Activated CD8-positive, alpha-beta memory T cell treated with anti-CD3 and anti-CD28 coated beads, Interleukin-2, amount 50 U/mL, for 48 hours (primary cell): ENCODE measurements at places on chromosomes 12 and 14.

- no peak for DNase-seq
These were observed 37.8 kb upstream of the NUAK1 start for GRCh38 chr12:106176560-106176959.

DNA sequence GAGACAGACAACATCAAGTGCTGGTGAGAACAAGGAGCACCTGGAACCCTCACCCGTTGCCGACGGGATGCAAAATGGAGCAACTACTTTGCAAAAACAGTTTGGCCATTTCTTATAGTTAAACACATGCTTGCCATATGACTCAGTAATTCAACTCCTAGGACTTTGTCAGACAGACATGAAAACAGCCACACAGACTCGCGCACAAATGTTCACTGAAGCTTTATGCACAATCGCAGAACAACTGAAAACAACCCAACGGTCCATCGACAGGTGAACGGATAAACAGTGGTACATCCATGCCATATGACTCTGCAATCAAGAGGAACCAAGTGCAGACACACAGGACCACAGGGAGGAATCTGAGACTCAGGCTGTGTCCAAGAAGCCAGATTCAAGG, 30.8 kb downstream of the NCOR2 start:
- no peak for DNase-seq

DNA sequence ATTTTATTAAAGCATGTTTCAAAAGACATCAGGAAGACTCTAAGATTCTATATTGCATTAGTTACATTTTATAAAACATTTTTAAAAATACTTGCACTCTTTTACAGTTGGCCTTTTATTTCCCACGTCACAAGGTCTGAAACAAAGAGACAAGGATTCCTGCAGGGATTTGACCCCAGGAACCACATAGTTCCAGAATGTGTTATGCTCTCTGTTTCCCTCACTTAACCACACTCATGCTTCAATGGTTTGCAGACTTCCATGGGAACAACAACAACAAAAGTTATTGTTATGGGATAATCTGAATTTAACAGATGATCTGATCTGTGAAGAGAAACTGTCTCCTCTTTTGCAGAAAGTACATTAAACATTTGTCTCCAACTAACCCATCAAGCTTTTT, 104.3 kb upstream of the PPFIA2 start:
- DNase-seq = no peak

- no peak for DNase-seq
These were observed 167.9 kb downstream of the DICER1 start for GRCh38 chr14:94989417-94989816.

- DNase-seq = no peak
These were observed 39.1 kb upstream of the CCDC63 start for GRCh38 chr12:110807640-110808039.

- no peak for DNase-seq
These were observed 57.7 kb downstream of the WNK1 start for GRCh38 chr12:810116-810515.

- no peak for DNase-seq
These were observed 12.2 kb downstream of the GPR84 start for GRCh38 chr12:54352022-54352531.

- DNase-seq = no peak
These were observed 47.2 kb downstream of the TESPA1 start for GRCh38 chr12:54937376-54937775.

DNA sequence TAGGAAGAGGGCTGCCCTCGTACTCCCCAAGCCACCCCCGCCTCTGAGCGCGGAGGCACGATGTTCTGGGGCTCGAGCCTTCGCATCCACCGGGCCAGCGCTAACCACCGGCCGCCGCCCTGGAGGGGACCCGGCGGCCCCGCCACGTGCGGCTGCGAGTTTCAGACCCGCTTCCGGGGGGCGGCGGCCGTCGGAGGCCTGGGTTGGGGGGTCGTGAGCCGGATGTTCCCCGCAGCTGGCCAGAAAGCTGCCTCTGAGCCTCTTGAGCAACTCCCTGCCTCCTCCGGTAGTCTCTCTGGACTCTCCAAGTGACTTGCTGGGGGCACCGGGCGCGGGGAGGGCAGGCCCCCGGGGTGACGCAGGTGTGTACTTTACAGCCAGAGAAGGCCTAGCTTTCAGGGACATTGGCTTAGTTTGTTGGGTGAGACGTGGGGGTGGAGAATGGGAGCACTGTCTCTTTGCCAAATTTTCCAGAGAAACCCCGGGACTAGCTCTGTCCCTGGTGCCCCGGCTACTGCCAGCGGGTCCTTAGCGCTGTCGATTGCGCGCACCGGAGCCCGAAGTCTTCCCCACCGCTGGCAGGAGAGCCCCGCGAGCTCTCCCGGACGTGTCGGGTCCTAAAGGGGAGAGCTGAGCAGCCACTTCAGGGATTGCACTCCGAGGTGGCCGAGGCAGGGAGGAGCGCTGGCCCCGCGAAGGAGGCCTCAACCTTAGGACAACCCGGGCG, 15.6 kb downstream of the OTX2 start:
- DNase-seq = no peak

- no peak for DNase-seq
These were observed 15.8 kb downstream of the ITPR2 start for GRCh38 chr12:26817183-26817591.

GRCh38 chr14:33377596-33378390, 439.1 kb downstream of the NPAS3 start:
- no peak for DNase-seq

GRCh38 chr14:91387951-91388381, 29.7 kb downstream of the CCDC88C start:
- DNase-seq = no peak

DNA sequence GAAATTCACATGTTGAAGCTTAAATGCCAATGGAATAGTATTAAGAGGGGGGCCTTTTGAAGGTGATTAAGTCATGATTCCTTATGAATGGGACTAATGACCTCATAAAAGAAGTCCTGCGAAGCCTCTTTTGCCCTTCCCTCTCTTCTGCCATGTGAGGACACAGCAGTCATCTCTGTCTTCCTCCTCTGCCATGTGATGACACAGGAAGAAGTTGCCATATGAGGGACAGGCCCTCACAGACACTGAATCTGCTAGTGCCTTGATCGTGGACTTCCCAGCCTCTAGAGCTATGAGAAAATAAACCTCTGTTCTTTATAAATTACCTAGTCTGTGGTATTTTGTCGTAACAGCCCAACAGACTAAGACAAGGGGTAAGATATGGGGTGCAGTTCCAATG, 100.7 kb downstream of the VCPKMT start:
- DNase-seq = no peak

GRCh38 chr14:51310505-51310944, 70.5 kb downstream of the TMX1 start:
- DNase-seq = no peak

- no peak for DNase-seq
These were observed 6.5 kb downstream of the NECAP1 start for GRCh38 chr12:8088574-8088973.

- no peak for DNase-seq
These were observed 42.5 kb downstream of the LRP6 start for GRCh38 chr12:12224240-12224940.

- DNase-seq = no peak
These were observed 38.5 kb downstream of the PPP2R5E start for GRCh38 chr14:63504648-63505047.

DNA sequence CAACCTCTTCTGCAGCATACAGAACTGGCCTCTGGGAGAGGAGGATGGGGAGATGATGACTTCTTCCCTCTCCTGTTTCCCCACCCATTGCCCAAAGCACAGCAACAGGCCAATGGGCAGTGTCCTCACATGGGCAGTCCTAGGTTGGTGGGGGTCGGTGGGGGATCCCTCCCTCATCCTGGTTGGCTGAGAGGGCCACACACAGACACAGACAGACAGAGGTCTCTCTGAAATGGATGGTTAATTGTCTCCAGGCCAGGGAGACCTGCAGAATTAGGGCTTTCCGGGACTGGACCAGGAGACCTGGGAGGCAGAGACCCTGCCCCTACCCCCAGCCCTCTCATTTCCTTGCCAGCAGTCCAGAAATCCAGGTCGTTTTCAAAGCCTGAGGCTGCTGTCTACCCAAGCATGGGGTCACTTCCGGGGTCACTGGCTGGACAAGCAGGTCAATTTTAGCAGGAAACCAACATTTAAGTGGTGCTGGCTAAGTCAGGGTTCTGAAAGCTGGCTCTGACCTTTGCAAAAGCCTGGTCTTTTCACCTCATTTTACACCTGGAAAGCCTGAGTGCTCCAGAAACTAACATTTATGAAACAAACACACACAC, 48.6 kb upstream of the TBX3 start:
- DNase-seq = no peak

DNA sequence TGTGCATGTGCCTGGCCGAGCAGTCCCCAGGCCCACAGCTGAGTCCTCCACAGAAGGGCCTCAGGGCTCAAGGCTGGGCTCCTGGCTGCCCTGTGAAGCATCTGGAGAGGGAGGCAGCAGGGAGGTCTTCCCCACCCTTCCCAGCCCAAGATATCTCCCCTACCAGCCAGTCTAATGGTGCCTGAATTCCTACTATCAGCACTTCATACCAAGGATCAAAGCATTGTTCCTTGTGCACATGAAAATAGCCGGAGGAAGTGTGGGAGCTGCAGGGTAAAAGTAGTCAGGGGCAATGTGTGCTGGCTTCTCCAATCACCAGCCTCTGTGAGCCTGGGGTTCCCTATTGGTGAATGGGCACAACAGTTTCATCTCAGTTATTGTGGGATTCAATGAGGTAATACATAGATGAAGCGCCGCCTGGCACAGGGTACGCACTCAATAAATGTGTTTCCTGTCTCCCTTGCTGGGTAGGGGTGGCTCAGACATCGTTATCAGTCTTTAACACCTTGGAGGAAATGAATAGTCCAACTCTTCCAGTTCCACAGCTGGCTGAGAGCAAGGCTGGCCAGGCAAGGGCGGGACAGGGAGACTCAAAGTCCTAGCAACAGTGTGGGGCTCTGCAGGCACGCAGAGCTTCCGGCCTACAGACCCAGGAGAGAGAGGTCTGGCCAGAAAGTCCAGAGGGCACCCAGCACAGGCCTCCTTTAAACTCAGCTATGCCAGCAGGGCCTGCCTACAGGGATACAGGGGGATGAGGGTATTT, 39.1 kb upstream of the PNMA1 start:
- DNase-seq = no peak

DNA sequence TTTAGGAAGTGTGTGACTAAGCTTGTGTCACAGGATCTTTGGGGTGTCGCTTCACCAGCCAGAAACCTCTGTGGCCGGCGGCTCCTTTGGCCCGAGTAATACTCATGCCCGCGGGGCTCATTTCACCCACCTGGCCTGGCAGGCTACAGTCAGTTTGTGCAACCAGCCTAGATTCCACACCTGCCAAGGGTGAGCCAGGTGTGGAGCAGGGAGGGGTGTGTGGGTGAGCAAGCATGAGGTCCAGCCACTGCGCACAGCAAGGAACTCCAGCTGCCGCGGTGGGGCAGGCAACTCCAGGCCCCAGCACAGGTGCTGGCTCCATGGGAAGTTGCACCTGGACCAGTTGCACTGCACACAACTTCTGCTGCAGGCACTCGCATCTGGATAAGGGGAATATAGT, 462.3 kb upstream of the LRFN5 start:
- no peak for DNase-seq

- DNase-seq = no peak
These were observed 432.2 kb downstream of the RAD51B start for GRCh38 chr14:68251769-68252100.

GRCh38 chr12:47551426-47551851, 154.4 kb downstream of the RPAP3 start:
- DNase-seq = no peak

GRCh38 chr14:27366596-27366995, 768.8 kb upstream of the NOVA1 start:
- DNase-seq = no peak

DNA sequence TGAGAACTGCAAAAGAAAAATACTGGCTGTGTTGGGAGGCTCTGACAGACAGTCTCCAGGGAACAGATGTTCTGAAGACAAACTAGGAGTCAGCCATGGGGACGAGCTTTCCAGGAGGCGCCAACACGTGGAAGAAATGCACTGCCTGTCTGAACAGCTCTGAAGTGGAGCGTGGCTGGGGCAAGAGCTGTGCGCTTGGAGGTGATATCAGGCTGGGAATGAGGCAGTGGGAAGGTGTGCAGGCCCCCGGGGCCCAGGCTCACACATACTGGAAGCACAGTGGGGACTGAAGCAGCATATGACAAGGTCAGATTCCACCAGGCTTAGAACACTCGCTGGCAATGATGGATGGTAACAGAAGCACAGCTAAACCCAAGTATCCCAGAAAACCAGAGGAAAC, 17.5 kb downstream of the APPL2 start:
- DNase-seq = no peak

- no peak for DNase-seq
These were observed 74.8 kb downstream of the TTC9 start for GRCh38 chr14:70716483-70716882.

DNA sequence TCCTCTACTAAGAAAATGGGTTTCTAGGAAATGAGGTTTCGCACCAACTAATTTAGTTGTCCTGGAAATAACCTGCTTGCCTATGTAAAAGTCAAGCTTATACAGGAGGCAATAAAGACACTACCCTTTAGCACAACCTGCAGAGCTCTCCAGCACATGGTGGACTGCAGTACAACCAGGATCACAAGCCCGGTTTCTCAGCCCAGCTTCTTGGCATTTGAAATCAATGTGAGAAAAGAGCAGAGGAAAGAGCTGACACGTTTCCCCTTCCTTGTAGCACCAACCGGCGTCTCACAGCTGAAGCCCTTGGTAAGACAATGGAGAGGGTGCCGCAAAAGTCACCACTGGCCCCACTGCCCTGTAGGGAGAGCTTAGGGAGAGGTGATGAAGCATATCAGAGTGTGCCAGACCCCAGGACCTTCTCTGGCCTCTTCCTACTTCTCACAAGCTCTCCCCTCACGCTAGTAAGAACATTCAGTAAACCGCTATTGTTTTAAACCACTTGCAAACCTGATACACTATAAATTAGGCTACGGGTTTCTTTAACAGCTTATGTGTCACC, 8.6 kb downstream of the SPTLC2 start:
- no peak for DNase-seq

GRCh38 chr12:82361461-82361915, 3.2 kb downstream of the METTL25 start:
- no peak for DNase-seq

GRCh38 chr14:23670481-23670880, 34.3 kb downstream of the DHRS2 start:
- DNase-seq = no peak

DNA sequence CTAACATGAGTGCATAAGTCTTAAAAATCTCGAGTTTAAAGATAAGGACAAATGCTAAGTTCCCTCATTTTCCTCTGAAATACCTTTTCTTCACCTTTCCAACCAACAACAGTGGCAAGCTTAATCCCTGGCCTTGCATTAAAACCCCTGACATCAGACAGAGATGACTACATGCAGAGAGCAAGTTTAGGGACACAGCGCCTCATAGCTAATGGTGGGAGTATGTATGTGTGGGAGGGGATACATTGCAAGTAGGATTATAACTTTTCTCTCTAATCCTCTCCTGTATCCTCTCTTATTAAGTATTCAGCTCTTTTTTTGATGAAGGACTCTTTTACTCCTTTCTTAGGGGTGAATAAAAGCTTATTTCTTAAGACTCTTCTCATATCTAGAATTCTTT, 547.1 kb downstream of the CCER1 start:
- DNase-seq = no peak

GRCh38 chr12:106135781-106136180, 3.0 kb downstream of the NUAK1 start:
- no peak for DNase-seq
